ENCODE measurements at places on chromosomes 6 and 20.

- DNase-seq = no peak
Measured at GRCh38 chr6:142860498-142860897, 84.5 kb downstream of the HIVEP2 start.

- no peak for DNase-seq
Measured at GRCh38 chr20:32894026-32894483, 35.3 kb downstream of the EFCAB8 start.

- no peak for DNase-seq
Measured at GRCh38 chr6:163419413-163420288, 5.1 kb downstream of the QKI start.

DNA sequence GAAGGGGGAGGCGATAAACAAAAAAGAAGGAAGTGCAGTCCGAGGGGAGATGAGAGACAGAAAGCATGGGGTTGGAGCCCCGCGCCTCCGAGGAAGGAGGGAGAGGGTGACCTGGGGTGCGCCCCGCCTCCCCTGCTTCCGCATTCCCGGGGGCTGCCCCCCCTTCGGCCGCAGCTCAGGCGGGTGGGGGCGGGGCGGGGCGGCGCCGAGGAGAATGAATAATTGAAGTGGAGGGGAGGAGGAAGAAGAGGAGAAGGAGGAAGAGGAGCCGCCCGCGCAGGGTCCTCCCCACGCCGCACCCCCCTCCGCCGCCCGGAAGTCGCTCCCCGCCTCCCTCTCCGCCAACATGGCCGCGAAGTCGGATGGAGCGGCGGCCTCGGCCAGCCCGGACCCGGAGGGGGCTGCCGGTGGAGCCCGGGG lies at the start of gene XKR7:
XKR7 (plus strand) TSS at position 322 of the 420 bp plus-strand sequence; CDS start at position 347, 25 bp downstream.
- DNase-seq = peak; percentile 73

- DNase-seq = no peak
Measured at GRCh38 chr6:1296542-1296941, 15.4 kb upstream of the FOXQ1 start.

GRCh38 chr6:133130863-133131262 lies 110.3 kb upstream of the EYA4 start:
- no peak for DNase-seq

DNA sequence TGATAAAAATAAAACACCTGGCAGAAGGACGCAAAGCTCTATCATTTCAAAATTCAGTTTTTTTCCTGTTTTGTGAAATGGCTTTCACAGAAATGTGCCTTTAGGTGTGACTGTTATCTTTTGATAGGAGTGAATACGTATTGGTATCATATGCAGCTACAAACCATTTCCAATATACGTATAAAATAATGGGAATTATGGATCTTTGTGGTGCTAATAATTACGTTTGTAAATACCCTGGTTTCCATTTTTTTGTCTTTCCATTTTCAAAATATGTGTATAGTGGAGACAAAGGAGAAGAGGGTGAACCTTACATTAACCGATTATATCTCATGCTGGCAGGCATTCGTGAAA lies 108.7 kb upstream of the GMDS start:
- no peak for DNase-seq

DNA sequence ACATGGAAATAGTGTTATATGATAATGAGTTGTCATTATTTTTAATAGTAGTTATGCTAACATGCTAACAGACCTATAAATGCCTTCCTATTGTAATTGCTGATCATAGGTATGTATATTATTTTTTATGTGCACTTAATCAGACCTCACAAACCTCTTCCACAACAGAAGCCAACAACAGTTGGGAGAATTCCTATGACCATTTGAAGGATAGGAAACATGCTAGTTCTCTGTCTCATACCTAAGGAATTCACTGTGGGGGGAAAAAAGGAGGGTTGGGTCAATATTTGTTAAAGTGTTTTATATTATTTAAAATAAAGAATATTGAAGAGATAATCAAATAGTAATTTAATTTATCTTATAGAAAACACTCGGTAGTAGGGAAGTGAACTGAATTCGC lies 990.9 kb downstream of the EPHA7 start:
- DNase-seq = no peak

DNA sequence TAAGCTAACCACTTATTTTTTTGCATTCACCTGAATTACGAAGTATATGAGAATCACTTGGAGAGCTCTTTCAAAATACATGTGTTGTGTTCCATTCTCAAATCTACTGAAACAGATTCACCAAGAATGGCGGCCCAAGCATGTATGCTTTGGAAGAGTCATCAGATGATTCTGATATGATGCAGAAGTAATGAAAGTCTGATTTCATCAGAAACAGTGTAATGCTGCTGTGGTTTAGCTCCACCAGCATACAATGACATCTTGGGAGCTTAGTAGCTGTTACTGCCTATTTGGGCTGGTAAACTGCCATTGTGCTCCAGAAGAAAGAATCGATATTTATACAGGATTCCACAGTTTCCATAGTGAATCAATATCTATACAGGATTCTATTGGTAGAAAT lies 52.9 kb downstream of the UBR2 start:
- DNase-seq = no peak

GRCh38 chr6:42569102-42570028 lies 5.5 kb downstream of the UBR2 start:
- DNase-seq = no peak

DNA sequence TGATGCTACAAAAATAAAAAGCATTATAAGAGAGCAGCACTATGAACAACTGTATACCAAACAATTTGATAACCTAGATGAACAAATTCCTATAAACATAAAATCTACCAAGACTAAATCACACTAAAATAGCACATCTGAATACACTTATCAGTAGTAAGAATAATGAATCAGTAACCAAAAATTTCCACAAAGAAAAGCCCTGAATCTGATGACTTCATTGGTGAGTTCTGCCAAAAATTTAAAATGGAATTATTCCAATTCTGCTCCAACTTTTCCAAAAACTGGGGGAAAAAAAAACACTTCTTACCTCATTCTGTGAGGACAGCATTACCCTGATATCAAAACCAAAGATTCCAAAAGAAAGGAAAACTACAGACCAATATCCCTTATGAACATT lies 206.2 kb downstream of the WDR27 start:
- no peak for DNase-seq

DNA sequence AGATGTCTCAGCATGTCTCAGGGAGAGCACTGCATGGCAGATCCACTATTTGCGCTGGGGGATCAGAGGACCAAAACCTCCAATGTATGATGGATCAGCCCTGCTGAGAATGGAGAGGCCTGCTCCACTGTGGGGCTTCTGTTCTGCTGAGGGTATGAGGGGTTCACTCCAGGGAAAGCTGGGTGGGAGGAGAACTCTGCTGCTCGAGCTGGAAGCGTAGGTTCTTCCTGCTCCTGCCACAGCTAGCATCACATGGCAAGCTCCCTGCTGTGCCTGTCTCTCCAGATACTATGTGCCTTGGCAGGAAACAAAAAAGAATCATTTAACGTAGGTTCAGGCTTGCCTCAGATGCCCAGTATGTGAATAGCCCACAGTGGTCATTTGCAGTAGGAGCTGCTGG lies 105.8 kb downstream of the EPM2A start:
- DNase-seq = no peak
